ENCODE measurements at places on chromosomes 7 and 10.

- no peak for DNase-seq
Measured at GRCh38 chr7:15424468-15424867, 137.3 kb downstream of the AGMO start.

DNA sequence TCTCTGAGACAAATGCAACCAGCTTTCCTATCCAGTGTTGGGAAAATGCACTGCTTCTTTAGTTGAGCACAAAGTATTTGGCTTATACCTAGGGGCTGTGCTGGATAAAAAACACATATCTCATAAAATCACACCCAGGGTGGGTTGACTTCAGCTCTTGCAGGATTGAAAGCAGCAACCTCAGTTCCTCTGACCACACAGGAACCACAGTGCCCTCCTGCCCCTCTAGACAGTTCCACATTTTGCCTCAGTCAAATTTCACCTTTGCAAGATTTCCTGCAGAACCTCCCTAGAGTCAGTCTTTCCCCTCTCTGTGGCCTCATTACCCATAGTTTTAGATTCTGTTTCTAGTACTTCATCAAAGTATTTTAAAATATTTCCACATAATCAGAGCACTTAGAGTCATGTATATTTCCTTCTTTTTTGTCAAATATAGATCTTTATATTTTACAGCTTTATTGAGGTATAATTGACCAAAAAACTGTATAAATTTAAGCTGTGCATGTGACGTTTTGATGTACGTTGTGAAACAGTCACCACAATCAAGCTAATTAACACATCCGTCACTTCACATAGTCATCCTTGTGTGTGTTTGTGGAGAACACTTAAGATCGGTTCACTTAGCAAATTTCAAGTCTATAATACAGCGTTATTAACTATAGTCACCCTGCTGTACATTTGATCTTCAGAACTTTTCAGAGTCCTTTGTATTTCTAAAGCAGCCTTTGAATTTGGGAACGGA, 37.0 kb upstream of the EGR2 start:
- no peak for DNase-seq

- DNase-seq: no peak
Measured at GRCh38 chr7:119802147-119802546, 470.8 kb upstream of the KCND2 start.

GRCh38 chr10:89846786-89847185, 145.4 kb downstream of the KIF20B start:
- DNase-seq: no peak

GRCh38 chr10:35409094-35409582, 72.8 kb downstream of the CCNY start:
- no peak for DNase-seq

DNA sequence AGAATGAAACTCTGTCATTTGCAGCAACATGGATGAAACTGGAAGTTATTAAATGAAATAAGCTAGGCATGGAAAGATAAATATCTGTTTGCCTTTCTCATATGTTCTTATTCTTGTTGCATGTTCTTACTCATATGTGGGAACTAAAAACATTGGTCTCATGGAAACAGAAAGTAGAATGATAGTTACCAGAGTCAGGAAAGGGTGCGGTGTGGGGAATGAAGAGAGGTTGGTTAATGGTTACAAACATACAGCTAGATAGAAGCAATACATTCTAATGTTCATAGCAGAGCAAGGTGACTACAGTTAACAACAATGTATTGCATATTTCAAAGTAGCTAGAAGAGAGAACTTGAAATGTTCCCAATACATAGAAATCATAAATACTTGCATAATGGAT, 105.1 kb downstream of the FAM107B start:
- no peak for DNase-seq

DNA sequence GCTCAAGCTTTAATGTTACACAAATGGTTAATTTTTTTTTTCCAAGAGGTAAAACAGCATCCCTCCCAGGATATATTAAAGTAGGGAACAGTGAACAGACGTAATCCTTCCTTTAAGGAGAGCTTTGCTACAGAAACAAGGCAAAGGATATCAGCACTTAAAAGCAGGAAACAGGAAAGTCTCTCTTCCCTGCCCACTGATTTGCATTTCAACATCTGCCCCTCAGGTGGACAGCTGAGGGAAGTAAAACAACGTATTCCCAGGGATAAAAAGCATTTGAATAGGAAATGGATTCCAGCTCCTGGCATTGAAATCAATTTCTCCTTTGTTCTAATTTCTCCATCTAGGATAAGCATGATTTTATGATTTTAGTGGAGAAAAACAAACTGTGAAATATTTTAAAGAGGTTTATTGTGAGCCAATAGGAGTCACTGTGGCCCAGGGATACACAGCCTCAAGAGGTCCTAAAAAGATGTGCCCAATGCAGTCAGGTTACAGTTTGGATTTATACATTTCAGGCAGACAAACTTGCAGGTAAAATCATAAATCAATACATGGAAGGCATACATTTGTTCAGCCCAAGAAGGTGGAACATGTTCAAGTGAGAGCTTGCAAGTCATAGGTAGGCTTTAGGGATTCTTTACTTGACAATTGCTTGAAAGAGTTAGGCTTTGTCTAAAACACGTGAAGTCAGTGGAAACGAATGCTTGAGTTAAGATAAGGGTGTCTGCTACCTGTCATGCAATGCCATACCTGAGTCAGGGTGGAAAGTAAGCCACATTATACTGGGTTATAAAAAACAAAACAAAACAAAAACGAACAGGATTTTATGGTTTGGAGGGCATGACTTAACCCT, 286.2 kb upstream of the VWC2 start:
- DNase-seq: no peak

- no peak for DNase-seq
Measured at GRCh38 chr7:137110535-137110934, 233.0 kb downstream of the PTN start.

DNA sequence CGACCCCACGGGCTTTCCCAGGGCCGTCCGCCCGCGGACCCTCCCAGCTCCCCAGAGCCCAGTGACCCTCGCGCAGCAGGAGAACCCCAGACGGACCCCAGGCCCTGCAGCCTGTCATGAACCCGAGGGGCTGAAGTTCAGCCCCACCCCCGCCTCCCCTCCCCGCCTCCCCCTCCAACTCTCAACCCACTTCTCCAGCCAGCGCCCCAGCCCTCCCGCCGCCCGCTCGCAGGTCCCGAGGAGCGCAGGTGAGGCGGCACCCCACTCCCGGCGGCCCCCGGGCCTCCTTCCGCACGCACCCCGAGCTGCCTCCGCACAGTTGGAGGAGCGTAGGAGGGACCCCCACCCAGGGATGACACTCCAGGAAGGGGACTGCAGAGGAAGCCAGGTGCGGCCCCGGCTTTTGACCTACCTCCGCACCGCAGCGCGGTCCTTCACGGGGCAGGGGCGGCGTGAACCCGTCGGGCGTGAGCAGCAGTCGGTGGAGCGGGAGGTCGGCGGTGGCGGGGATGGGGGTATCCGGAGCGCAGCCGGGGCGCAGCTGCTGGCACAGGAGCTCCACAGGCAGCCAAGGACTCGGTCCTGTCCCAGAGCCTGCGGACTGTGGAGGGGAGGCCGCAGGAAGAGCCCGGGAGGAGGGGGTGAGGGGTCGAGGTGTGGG, at the start of gene TMEM176A:
Gene TMEM176A, plus strand, starts transcription at position 189 of the 661 bp plus-strand sequence. CDS start 782 bp downstream, outside the sequence.
- peak; percentile 37 for DNase-seq

- no peak for DNase-seq
Measured at GRCh38 chr10:131769571-131770410, 131.0 kb upstream of the PPP2R2D start.

GRCh38 chr7:85521108-85521694, 334.3 kb upstream of the SEMA3D start:
- DNase-seq: no peak

GRCh38 chr7:2698581-2699288, 10.7 kb downstream of the AMZ1 start:
- peak; percentile 61 for DNase-seq

DNA sequence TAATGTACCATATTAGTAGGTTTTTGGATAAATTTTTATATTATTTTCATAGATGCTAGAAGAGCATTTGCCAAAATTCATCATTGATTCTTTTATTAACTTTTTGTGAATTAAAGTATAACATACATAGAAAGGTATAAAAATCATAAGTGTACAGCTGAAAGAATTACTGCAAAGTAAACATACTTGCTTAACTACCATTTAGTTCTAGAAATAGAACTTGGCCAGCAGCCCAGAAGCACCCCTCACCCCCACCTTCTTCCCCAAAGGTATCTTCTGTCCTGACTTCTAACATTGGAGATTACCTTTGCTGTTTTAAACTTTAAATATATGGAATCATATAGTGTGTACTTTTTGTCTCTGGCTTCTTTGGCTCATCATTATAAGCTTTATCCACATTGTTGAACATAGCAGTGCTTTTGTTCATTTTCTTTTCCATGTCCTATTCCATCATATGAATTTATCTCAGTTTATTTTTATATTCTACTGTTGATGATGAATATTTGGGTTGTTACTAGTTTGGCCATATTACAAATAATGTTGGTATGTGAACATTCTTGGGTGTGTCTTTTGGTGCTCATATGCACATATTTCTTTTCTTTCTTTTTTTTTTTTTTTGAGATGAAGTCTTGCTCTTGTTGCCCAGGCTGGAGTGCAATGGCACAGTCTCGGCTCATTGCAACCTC, 142.8 kb downstream of the ADK start:
- no peak for DNase-seq

DNA sequence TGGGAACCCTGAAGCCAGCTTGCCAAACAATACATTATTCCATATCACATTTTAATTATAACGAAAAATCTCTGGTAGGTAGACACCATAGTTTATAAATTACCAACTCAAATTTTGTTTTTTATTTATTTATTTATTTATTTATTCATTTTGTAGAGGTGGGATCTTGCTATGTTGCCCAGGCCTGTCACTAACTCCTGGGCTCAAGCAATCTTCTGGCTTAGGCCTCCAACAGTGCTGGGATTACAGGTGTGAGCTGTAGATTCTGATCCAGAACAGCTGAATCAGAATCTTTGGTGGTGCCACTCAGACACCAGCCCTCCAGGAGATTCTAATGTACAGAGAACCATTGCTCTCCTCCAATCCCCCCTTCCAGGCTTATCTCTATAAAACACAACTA, 1.7 kb downstream of the PON2 start:
- DNase-seq: no peak

DNA sequence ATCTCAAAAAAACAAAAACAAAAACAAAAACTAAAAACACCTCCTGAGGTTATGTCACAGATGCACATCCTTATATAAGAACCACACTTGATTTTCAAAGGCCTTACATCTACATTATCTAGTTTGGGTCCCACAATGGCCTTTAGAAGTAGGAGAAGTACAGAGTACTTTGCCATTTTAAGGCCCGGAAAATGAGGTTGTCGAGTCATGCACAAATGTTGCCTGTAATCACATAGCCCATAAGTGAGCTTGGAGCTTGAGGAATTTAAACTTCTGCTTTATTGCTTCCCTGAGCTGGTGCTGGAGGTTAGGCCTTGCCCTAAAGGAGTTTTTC, 9.7 kb upstream of the MKRN1 start:
- DNase-seq: no peak

DNA sequence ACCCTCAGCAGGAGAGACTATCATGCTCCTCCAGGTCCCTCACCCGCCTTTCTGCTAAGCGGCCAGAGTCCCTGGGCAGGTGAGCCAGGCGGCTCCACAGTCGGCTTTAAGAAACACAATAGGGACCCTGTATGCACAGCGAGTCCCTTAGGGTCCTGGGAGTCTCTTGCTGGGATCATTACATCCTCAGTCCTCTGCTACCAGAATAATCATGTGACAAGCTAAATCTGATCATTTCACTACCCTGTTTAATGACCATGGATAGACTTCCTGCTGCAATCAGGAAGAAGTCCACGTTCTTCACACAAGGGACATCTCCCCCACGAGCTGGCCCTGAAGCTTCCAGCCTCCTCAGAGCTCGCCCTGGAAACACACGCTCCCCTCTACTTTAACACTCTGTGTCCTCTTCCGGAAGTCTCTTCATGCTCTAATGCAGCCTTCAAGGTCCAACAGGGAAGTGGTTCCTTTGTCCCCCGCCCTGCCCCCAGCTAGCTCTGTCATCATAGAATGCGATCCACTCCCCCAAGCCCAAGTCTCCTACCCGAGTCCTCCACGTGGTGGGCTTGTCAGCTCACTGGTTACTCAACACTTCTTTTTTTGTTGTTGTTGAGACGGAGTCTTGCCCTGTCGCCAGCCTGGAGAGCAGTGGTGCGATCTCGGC, 101.5 kb downstream of the RNF216 start:
- no peak for DNase-seq

DNA sequence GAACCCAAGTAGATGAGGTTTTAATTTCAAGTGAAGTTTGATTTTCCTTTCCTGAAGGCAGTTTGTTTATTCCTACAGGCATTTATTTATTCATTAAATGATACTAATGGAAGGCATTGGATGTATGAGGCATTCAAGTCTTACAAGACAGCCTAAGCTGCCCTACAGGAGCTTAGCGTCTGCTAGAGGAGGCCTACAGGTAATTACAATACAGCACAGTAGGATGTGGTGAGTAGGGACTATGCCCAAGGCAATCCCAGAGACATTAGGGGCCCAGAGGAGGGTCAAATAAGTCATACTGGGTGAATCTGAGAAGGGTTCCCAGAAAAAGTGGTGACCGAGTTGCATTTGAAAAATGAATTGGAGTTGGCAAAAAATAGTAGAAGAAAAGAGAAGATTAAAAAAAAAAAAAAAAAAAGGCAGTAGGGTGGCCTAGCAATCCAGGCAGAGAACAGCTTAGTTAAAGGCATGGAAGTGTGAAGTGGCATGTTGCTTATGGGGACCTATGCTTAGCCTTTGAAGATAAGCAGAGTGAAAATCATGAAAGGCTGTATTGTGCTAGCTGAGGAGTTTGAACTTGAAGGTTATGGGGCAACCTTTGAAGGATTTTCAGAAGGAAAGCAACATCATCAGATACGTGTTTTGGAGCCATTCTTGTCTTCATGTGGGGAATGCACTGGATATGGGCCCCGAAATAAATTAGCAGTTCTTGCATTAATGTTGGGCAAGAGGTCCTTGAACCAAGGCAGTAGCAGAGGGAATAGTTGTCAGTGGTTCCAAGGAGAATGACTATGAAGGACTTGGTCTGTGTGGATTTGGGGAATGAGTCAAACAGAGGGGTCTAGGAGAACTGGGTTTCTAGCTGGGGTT, 65.5 kb downstream of the SNX10 start:
- DNase-seq: no peak

GRCh38 chr10:5293691-5294550, 70.8 kb upstream of the UCN3 start:
- peak; percentile 67 for DNase-seq

- DNase-seq: no peak
Measured at GRCh38 chr7:27113991-27114769, 11.7 kb upstream of the HOXA2 start.

Measured in CD4-positive, alpha-beta T cell (primary cell).